ENCODE measurements at places on chromosomes 13 and 19.

- no peak for DNase-seq
These were observed 38.9 kb downstream of the CAPN12 start for GRCh38 chr19:38705197-38706019.

GRCh38 chr13:62629618-62630017 lies 1214.0 kb upstream of the PCDH20 start:
- no peak for DNase-seq

DNA sequence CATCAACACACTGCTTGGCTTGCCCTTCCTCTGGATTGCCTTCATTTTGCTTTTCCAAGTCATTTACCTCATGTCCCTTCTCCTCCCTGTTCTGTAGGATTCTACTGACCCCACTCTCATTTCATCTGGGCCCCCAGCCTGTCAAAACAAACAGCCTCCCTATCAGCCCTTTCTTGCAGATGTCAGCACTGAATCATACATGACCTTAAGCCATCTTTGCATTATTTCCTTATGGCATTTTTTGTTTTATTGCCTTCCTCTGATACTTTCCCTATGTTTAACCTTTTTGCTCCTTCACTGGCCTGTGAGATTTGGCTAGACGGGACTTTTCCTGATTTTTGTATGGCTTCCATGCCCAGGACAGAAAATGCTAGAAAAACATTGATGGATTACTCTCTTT lies 8.7 kb downstream of the LRCH1 start:
- DNase-seq = no peak

GRCh38 chr19:1863328-1863637 lies at the start of gene KLF16:
Gene KLF16 (minus strand): TSS chr19:1863579. CDS start chr19:1863497, 82 bp downstream.
- no peak for DNase-seq

DNA sequence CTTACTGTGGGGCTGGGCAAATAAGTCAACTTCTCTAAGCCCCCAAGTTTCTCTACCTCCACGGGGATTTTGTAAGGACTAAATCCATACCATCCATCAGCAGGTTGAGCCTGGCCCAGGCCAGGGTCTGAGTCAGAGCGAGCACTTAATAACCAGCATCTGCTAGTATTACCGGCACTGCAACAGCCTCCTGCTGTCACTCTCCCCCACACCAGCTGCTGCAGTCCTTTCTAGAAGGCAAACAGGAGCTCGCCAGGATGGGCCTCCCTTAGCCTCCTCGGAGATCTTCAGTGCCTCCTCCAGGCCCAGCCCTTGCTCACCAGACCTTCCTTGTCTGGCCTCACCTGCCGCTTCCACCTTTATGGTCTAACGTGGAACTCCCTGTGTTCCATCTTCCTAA lies 3.2 kb downstream of the NAPA start:
- DNase-seq = no peak
